ENCODE measurements at places on chromosomes 6 and 20.

DNA sequence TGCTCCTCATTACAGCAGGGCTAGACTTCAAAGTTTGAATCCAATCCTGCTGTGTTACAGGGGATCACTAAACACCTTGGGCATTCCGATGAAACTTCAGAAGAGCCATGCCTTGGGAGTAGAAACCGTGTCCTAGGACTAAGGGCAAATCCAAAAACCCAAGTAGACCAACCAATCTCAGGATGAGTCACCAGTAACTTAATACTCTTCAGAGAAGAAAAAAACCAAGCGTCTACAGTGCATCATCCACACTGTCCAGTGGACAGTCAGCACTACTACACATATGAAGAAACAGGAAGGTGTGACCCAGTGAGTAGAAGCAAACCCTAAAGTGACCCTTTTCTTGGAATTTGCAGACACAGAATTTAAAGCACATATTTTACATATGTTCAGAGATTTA is 39.5 kb upstream of the VAPB start:
- DNase-seq: no peak

DNA sequence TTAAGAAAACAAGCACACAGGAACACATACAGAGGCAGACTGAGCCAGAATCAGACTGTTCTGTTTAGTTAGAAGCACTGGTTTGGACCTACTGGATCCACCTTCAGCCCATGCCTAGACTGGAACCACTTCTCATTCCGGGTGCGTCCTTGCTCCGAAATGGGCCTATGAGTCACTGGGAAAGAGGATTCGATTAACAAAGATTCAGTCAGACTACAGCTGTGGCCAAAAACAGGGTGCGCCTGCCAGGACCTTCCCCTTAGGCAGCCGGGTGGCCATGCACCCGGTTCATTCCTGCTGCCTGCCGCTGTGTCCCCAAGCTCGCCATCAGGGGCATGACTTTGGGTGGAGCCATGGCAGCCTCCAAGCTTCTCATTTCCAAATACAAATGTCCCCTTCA is 14.5 kb upstream of the KCNK5 start:
- DNase-seq: no peak

GRCh38 chr20:63876489-63877036 is 11.5 kb downstream of the TPD52L2 start:
- no peak for DNase-seq

GRCh38 chr6:30175765-30176164 is 12.4 kb downstream of the TRIM15 start:
- DNase-seq: no peak

DNA sequence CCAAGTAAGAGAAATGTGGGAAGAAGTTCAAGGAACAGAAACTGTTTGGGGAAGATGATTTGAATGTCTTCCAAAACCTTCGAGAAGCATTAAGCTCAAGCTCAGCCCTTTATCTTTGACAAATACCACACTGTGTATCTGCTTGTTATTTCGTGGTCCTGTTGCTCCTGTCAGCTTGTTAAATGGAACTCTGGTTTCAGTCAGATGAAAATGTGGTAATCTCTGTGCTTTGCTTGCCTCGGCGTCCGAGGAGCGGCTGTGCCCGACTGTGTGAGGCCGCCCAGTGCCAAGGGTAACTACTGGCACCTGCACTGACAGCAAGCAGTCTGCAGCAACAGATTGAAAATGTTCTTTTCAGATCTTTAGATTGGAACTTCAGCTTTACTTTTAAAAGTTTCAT is 577.9 kb upstream of the FLRT3 start:
- DNase-seq: no peak

DNA sequence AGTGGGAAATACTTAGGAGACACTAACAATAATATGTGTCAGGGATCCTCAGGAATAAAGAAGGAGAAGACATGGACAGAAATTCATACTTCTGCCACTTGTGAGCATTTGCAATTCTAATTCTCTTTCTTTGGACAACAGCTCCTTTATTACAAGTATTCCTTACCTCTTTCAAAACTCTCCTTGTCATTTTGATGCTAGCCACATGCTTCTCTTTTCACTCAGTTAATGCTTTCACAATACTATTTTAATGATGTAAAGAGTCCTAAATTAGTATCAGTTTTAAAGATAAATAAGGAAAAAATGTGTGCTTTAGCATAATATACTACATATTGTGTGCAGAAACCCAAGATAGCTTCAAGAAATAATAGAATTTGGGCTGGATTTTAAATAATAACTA is 62.5 kb downstream of the AHI1 start:
- DNase-seq: no peak

- DNase-seq: no peak
These were observed 6.2 kb upstream of the GCM1 start for GRCh38 chr6:53154794-53155193.

GRCh38 chr20:35463455-35464300 is 8.3 kb downstream of the CEP250 start:
- peak; percentile 67 for DNase-seq

DNA sequence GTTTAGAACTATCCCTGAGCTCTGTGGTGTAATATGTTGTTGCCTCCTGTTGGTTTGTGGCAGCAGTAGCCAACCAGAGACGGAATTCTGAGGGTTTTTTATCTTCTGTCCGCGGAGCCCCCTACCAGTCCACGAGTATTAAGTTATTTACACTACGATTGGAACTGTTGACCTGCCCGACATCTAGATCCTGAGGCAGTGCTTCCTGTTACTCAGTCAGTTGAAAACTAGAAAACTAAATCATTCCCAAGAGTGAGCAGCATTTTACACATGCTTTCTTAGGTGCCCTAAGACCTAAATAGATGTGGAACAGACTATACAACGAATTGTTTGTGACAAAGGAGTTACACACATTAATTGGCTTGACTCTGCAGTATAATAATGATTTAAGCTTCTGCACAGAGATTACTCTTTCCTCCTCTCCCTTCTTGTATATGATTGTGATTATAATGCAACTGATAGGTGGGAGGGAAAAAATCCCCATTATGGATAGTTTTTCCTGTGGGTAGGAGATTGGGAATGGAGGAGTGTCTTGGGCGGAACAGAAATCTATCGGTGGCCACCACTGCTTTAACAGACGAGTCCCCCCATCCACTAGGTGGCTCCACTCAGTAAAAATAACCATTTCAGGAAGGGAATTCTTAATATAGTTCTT is 1.7 kb downstream of the LOC128125822 start:
- no peak for DNase-seq

DNA sequence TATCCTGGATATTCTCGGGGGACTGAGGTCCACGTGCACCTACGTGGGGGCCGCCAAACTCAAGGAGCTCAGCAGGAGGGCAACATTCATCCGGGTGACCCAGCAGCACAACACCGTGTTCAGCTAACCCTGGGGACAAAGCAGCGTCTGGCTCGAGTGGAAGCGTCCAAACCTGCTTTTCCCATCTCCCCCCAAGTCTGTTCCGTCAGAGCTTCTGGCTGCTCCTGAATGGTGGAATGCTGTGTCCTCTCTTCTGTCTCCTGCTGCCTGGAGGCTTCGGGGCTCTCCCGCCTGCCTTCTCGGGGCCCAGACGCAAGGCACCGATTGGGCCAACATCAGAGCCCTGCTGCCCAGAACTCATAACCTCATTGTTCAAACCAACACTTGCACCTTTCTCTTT is 56.7 kb downstream of the GMPR start:
- no peak for DNase-seq

GRCh38 chr6:150037526-150038201 is 12.3 kb upstream of the RAET1L start:
- DNase-seq: no peak

GRCh38 chr6:80457439-80457933 is 351.0 kb downstream of the BCKDHB start:
- no peak for DNase-seq

- DNase-seq: peak; percentile 86
These were observed at the start of gene HLA-DPB1 for GRCh38 chr6:33075568-33076405. HLA-DPB1 (plus strand) TSS chr6:33075990; CDS start chr6:33076042, 52 bp downstream.

DNA sequence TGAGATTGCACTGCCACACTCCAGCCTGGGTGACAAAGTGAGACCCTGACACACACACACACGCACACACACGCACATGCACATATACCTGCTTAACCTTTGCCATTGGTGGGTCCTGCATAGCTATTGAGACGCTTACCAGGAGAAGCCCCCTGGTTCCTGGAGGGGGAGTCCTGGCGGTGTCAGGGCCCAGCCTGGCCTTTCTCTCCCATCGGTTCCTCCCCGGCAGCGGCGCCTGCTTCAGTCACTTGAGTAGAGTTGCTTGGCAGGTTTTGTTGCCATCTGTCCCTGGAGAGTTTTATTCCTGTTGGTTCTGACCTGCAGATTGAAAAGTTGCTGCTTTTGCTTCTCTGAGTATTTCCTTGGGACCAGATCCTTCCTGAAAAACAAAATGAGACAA is 20.6 kb upstream of the FAM209A start:
- no peak for DNase-seq

- DNase-seq: no peak
These were observed 3.4 kb downstream of the EYA4 start for GRCh38 chr6:133244519-133244918.

DNA sequence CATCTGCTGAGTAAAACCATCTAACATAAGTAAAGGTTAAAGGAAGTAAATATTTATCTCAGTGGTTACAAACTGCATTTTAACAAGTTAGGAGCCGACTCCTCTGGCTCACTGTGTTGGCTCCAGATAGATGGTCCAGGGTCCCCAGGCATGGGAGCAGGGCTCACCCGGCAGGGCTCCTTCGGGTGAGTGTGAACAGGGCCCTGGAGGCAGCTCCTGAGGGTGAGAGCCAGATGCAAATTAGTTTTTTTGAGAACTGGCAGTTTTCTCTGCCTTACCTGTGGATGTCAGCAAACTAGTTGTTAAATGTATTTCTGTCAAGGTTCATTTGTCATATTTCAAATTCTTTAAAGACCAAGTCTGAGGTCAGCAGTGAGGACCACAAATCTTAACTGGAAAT is 21.5 kb downstream of the TPBG start:
- no peak for DNase-seq

GRCh38 chr6:8983202-8983688 is 547.9 kb upstream of the SLC35B3 start:
- DNase-seq: peak; percentile 49

- DNase-seq: no peak
These were observed 47.3 kb upstream of the CLDN20 start for GRCh38 chr6:155216312-155217046.

DNA sequence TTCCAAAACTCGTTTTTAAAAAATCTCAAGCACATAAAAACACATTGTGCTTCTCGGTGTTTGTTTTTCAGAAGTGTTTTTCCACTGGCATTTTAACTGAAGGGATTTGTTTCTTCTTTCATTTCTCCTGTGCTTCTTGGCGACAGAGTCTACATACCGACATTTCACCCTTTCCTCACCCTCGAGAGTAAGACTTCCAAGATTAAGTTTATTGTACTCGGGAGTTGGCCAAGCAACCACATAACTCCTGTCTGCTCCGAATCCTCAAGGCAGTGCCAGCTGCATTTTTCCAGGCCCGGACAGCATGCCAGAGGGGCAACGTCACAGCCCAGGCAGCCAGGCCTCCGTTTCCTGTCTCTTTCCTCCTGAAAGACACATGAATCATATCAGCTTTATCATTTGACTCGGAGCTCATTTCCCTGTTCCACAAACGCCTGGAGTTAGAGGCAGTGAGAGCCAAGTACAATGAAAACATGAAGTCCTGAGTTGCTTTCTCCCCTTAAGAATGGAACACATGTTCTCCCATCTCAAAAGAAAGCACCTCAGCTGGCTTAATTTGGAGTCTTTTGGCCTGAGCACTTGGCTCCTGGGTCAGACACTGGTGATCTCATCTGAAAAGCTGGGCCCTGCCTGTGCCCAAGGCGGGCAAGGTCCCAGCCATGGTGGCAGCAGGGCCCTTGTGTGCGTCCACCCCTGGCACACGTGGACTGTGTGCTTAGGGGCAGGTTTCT is 23.2 kb upstream of the FAM50B start:
- DNase-seq: no peak

DNA sequence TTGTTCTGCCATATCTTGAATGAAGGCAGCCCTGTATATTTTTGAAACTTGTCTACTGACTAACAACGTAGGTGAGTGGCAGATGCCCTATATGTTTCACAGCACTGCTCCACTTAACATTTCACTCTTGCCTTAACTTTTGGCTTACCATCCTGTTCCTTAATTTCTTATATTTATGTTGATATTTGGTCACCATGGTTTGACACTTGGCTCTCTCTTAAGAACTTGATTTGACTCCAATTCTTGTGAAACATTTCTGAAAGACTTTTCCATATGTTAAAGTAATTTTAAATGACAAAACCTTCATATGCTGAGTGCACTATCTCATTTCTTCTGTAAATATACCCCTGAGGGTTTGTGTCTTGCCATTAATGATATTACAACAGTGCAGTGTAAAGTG is 434.3 kb upstream of the IMPG1 start:
- DNase-seq: no peak

DNA sequence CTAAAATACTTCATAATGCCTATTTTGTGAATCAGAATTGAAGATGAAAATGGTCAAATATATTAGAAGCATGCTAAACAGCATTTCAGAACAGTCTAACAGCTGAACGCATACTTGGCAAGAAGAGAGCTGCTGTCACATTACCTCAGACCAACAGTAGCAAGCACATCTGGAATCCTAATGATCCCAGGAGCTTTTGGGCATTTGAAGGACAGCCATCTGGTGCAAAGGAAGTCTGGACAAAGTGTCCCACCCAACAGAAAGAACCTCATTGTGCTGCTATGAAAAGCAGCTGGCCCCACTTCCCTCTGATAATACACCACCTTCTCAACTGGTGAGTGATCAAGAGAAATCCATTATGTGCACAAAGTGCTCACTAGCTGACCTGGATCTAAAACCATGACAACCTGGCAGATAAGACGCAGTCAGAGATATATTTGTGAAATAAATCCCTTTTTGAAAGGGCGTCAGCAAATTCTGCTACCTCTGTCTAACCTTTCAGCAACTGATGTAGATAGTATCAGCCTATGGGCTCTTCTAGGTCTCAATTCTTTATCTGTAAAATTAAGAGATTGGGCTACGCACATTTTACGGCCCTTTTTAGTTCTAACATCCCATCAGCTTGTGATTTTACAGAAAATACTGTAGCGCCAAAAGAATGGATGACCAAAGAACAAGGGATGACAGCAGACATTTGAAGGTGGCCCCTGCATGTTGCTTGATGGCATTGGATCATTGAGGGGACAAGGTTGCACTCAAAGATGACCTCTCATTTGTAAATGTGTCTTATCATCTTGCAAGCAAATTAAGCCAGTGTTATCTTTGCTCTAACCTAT is 78.7 kb downstream of the SGK1 start:
- no peak for DNase-seq

GRCh38 chr6:13194852-13195251 is 133.5 kb downstream of the TBC1D7 start:
- peak; percentile 78 for DNase-seq

GRCh38 chr6:128135325-128135724 is 234.5 kb upstream of the THEMIS start:
- no peak for DNase-seq

DNA sequence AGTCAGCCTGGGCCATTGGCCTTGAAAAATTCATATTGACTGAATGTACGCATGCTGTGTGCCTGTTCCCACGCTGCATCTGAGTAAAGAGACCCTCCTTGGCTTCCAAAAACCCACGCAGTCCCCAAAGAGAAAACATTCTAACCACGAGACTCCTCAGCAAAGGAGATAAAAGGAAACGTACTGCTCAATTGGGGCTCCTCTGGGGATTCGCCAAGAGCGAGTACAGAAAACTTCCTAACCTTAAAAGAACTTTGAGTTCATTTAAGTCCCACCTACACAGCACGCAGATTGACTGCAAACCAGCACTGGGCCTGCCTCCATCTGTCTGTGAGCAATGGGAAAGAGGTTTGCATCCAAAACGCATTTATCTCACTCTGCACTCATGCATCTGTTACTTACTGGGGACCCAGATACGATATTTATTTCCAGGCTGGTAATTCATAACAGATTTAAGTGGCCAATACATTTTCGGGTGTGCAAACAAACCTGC is 505.9 kb upstream of the CHD6 start:
- no peak for DNase-seq

GRCh38 chr6:14972379-14973067 is 273.3 kb upstream of the JARID2 start:
- DNase-seq: no peak
